ENCODE measurements at places on chromosomes 16 and 17.

DNA sequence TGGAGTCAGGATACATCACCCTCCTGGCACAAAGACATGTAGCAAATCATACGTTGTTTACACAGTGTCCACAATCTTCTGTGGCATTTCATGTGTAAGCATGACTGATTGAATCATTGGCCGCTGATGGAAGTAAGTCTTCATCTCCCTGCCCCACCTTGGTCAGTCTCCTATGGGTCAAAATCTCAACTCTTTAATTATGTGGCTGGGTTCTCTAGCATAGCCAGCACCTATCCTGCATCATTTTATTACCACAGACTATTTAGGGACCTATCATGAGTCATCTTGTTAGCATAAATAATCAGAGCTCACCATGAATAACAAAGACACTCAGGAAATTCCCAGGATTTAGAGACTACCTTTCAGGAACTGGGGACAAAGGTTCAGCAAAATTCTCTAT is 15.9 kb downstream of the TANC2 start:
- no peak for DNase-seq

DNA sequence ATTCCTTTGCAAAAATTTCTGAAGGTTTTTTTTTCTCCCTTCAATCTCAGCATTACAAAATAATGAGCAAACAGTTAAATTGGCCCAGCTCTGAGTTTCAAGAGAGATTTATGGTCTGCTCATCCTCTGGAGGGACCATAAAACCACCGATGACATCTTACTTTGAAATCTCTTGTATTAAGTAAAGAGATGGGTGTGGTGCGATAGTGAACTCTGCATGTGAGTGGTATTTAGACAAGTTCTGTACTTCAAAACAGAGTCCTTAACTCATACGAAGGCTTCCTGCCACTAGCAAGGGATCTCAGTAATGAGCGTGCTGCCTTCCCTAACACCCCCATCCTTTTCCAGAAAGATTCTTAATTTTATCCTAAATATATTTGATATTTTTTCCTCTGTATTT is 2.1 kb downstream of the FAM20A start:
- DNase-seq, result no peak

GRCh38 chr16:52558448-52558847 is 11.5 kb upstream of the TOX3 start:
- DNase-seq, result no peak

DNA sequence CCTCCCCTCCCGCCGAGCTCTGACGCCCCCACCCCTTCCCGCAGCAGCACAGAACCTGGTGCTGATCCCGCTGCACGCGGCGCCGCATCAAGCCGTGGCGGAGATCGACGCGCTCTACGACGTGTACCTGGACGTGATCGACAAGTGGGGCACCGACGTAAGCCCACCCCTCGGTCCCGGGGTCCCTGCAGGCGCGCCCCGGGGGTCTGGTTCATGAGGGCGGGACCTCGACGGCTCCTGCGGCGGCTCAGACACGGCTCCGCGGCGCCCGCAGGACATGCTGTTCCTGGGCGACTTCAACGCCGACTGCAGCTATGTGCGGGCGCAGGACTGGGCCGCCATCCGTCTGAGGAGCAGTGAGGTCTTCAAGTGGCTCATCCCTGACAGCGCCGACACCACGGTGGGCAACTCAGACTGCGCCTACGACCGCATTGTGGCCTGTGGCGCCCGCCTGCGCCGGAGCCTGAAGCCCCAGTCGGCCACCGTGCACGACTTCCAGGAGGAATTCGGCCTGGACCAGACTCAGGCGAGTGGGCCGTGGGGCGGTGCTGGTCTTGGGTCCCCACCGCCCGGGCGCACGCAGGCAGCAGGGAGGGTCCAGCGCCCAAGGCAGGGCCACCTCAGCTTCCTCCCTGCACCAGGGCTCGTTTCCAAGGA is 1.4 kb downstream of the DNASE1L2 start:
- no peak for DNase-seq

GRCh38 chr16:88703486-88704309 is 2.5 kb downstream of the RNF166 start:
- peak; percentile 75 for DNase-seq

DNA sequence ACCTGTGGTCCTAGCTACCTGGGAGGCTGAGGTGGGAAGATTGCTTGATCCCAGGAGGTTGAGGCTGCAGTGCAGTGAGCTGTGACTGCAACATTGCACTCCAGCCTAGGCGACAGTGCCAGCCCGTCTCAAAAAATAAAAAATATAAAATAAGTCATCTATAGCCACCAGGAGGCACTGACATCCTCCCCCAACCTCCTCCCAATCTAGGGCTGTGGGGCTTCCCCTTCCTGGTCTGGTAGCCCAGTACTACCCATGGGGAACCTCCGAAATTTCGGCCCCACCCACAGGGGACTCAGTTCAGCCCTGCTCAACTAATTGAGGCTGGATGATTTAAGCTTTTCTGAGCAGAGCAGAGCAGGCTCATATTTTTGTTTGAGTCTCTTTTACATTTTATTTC is 3.2 kb downstream of the ZSCAN10 start:
- peak; percentile 43 for DNase-seq

GRCh38 chr16:53870831-53871230 is 166.9 kb downstream of the FTO start:
- no peak for DNase-seq

- DNase-seq, result no peak
Observed at GRCh38 chr17:705863-706262, 8.8 kb downstream of the VPS53 start.

DNA sequence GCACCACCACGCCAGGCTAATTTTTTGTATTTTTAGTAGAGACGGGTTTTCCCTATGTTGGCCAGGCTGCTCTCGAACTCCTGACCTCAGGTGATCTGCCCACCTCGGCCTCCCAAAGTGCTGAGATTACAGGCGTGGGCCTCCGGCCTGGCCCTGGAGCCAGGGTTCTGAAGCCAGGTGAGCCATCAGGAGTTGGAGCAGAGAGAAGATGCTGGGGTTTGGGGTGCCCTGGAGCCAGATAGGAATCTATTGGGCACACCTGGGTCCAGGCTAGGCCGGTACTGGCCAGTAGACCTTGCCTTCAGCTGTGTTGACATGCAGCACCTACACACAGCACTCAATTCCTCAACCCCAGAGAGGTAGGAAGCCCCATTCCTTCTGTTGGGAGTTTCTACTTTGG is 5.4 kb upstream of the CD300A start:
- no peak for DNase-seq

- DNase-seq, result no peak
Observed at GRCh38 chr17:65208717-65209116, 71.5 kb downstream of the RGS9 start.

- no peak for DNase-seq
Observed at GRCh38 chr16:47136099-47136842, 7.5 kb downstream of the NETO2 start.

DNA sequence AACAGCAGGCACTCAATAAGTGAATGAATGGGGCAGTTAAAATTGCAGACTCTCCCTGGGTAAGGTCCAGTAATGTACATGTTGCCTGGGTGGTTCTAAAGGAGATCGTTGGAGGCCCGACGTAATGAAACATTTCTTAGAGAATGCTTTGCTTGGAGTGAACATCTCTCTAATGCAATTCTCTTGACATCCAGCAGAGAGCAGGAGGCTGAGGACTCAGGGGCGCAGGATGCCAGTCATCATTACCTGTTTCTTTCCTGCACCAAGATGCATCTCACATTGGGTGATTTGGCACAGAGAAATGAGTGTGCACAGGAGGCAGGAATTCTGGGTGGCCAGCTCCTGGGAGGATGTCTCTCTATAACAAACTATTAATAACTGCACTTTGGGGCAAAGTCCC is 130.3 kb upstream of the RBBP6 start:
- DNase-seq, result no peak

- DNase-seq, result no peak
Observed at GRCh38 chr16:86344881-86345280, 165.4 kb upstream of the FOXF1 start.

GRCh38 chr17:41512546-41513167 is 6.0 kb downstream of the KRT15 start:
- DNase-seq, result no peak

DNA sequence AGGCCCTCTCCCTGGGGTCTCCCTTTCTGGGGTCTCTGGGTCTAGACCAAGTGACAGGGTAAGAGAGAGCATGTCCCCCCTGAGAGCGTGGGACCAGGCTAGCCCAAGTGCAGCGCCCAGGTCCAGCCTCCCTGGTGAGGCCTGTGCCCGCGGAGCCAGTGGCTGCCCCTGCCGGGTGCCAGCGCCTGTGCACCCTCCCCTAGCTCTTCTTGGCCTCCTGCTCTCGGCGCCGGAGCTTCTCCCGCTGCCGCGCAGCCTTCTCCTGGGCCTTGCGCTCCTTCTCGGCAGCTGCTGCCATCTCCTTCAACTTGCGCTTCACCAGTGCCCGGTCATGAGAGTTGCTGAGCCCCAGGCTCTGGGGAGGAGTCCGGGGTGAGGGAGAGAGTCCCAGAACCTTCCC is 17.3 kb downstream of the SAMD14 start:
- no peak for DNase-seq

DNA sequence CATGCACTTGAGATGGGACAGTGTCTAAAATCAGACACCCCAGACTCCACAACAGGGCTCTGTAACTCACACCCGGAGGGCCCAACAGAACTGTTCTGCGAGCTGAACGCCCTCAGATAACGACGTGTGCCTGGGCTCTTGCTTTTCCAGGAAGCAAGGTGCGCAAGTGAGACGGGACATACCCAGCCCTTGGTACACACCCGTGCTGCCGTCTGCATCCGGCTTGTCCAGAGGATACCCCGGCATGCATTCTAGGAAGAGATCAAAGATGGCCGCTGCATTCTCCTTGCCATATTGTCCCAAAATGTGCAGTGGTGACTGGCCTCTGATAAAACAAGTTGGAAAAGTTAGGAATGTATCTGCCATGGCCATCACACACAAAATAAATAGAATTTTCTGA is 29.4 kb downstream of the CYB5D2 start:
- no peak for DNase-seq

GRCh38 chr17:48604770-48605329 is at the start of gene HOXB6:
Gene HOXB6, minus strand, starts transcription at chr17:48604986. Its CDS starts 6,836 bp downstream, at chr17:48598150.
- DNase-seq, result no peak

DNA sequence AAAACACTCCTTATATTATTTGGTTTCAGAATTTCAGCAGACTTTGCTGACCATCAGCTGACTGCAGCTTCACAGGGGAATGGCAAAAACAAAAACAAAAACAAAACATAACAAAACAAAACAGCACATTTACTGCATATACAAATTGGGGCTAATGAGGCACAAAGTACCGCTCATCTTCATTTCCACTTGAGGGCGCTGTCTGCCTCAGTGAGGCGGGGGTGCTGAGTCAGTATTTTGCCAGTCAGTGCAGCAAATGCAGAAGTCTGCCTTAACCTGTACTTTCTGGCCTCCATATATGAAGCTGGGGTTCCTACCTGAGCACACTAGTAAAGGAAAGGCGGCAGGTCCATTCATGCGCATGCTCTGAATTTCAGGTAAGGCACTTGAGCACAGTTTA is 13.5 kb upstream of the DYNLRB2 start:
- no peak for DNase-seq

- DNase-seq, result no peak
Observed at GRCh38 chr16:66717776-66718175, 21.2 kb upstream of the CMTM4 start.

GRCh38 chr17:30336369-30337171 is 2.7 kb upstream of the TMIGD1 start:
- DNase-seq, result peak; percentile 38

GRCh38 chr17:74798239-74798707 is 22.1 kb upstream of the NAT9 start:
- DNase-seq, result no peak

DNA sequence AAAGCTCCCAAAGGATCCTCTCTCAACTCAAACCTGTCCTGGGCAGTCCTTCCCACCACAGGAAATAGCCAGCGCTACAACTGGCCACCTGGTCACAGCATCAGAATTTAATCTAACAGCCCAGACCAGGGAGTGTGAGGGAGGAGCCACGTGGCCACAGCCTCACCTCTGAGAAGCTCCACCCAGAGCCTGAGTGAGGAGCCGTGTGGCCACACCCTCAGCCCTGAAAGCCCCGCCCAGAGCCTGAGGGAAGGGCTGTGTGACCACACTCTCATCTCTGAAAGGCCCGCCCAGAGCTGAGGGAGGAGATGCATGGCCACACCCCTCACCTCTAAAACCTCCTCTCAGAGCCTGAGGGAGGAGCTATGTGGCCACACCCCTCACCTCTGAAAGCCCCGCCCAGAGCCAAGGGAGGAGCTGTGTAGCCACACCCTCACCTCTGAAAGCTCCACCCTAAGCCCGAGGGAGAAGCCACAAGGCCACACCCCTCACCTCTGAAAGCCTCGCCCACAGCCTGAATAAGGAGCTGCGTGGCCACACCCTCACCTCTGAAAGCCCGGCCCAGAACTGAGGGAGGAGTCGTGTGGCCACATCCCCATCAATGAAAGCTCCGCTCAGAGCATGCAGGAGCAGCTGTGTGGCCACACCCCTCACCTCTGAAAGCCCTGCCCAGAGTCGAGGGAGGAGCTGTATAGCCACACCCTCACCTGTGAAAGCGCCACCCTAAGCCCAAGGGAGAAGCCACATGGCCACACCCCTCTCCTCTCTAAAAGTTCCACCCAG is 28.6 kb downstream of the SLC38A8 start:
- no peak for DNase-seq

DNA sequence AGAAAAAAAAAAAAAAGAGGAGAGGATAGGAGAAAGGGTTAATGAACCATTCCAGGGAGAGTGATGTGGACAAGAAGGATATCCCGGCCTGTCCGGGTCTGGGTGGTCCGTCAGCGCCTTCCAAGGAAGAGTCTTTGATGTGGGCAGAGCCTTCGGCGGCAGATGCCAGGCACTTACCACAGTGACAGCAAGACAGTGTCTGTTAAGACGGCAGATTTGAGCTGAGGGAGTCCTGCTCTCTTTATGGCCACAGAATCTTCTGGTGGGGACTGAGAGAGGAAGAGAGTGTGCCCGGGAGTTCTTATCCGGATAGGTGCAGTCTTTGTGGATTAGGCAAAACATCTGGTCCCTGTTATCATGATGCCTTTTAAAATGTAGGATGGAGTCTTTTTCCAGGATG is 95.2 kb downstream of the ZDHHC7 start:
- no peak for DNase-seq

GRCh38 chr17:65228734-65229620 is 91.8 kb downstream of the RGS9 start:
- peak; percentile 2 for DNase-seq

DNA sequence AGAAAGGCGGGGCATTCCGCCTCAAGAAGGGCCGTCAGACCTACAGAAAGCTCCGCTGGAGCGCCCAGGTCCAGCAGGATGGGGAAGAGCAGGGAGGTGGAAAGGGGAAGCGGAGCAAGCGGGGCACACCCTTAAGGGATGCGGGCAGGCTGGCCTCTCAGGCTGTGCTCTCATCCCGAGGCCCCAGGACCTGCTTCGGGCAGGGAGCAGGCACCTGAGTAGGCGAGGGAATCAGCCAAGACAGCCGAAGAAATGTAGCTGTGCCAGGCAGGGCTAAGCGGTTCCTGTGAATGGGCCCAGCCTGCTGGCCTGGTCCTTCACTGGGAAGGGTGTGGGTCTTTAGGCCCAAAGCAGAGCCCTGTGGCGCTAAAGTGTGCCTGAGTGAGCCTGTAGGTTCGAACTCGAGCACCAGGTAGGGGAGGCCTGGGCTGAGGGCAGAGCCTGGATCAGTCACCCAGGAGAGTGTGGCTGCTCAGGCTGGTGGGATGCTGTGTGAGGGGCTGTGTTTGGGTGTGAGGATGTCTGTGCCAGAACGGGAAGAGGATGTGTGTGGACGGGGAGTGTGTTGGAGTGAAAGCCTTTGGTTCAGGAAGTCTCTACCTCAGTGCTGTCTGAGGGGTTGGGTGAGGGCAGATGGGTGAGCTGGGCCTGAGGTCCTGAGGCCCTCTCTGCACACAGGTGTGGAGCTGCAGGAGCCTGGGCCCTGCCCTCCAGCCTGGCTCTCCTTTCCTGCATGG is 3.3 kb downstream of the TBX4 start:
- no peak for DNase-seq
